ENCODE measurements at places on chromosomes 7 and 10.

DNA sequence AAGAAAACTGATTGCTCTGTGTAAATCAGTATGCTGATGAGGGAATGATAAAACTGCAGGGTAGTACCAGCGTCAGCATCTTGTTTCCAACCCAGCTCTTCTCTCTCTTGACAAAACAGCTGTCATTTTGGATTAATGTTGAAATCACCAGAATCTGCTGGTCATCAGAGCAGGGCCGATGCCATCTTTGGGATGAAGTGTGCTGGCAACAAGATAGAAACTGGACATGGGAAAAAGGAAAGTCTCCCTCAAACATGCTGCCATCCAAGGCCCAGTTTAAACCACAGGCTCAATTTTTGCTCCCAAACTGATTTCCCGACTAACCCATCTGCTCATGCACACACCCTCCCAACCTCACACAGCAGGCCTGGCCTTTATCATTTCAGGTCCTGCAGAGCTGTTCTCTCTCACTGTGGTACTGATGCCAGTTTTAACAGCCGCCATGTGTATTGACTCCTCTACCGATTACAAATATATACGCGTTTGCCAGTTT, 285.2 kb downstream of the AUTS2 start:
- no peak for DNase-seq

GRCh38 chr10:2887391-2888070, 179.8 kb upstream of the PFKP start:
- DNase-seq: no peak

DNA sequence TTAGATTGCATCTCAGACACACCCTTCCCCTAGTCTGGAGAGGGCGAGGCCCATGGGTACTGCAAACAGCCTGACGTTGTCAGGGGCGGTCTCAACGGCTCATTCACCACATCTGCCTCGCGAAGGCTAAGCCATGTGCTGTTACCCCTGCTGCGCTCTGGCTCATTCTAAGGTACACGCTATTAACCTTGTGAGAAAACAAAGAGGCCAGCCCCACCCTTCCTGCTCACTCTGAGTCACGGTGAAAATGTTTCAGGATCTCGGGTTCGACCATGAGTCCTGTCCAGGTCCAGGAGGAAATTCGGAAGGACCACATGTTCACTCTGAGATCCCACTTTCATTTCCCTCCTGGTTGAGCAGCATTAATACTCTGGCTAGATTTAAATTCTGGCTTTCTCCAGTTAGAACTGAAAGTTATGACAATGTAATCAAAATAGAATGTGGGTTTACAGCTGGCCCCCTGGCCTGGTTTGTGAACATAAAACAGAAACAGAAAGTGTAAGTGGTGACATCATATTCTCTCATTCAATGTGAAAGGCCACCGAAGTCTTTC, 55.2 kb downstream of the EGFR start:
- no peak for DNase-seq

DNA sequence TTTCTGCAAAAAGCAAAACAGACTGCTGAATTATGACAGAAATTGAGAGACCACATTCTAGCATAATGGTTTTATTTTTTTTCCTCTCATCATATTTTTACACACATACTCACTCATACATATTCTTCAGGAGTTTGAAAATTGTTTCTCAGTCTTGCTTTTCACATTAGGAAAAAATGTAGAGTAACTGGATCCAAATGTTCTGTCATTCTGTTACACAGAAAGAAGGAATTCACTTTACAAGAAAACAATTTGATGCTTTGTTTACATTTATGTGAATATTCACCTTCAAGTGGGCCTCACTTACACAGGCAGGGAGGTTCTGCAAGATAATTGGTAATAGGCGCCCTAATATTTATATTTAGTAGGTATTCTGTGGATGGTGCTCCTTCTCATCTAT, 82.0 kb downstream of the ARL4A start:
- no peak for DNase-seq

DNA sequence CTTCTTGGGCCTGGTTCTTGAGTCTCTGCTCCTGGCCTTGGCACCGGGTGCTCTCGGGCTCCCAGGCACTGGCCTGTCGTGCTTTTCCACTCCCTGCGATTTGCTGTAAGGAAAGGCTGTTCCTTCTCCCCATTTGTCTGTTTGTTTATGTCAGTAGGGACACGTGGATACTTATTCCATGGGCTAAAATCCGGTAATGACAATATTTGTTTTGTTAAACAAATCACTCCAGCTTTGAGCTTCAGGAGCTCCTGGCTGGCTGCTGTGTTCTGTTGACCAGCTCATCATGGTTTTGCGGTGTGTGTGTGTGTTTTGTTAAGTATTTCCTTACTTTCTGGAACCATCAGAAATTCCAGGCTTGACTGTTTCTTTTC, 17.5 kb upstream of the JAKMIP3 start:
- DNase-seq: no peak

DNA sequence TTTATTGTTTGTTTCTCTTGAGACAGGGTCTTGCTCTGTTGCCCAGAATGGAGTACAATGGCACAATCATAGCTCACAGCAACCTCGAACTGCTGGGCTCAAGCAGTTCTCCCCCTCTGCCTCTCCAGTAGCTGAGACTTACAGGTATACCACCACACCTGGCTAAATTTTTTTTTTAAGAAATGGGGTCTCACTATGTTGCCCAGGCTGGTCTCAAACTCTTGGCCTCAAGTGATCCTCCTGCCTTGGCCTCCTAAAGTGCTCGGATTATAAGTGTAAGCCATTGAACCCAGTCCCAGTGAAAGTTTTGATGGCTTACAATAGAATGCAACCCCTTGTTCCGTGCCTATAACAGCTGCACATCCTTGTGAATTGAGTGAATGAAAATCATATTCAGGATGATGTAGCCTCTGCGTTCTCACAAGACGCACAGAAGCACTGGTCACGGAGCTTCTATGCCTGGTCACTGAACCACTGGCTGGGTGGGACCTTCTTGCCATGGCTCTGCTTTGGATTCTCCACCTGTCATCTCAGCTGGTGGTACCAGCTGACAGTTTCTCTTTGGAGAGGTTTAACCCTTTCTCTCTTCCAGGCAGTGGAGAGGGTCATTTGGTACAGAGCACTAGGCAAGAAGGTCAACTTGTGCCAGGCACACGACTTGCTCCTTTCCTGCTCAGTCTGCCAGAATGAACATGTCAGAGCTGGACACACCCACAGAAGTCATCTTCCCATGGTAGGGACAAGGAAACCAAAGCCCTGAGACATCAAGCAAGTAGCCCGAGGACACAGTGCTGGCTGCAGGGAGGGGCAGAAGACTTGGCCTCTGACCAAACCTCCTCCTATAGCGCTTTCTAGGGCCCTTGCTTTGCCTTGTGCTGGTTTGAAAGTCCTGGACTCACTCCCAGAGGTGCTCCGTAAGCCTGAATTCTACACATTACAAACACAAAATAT, 89.6 kb downstream of the ATXN7L1 start:
- no peak for DNase-seq

All from vagina (tissue), 2 donors.